H54 (cell line): ENCODE measurements at places on chromosomes 7 and 10.

- no peak for DNase-seq
Observed at GRCh38 chr10:75195035-75195763, 15.4 kb upstream of the VDAC2 start.

GRCh38 chr7:87982116-87982515, 48.1 kb downstream of the ADAM22 start:
- DNase-seq, result no peak

- no peak for DNase-seq
Observed at GRCh38 chr7:73682745-73683055, 553 bp downstream of the DNAJC30 start.

DNA sequence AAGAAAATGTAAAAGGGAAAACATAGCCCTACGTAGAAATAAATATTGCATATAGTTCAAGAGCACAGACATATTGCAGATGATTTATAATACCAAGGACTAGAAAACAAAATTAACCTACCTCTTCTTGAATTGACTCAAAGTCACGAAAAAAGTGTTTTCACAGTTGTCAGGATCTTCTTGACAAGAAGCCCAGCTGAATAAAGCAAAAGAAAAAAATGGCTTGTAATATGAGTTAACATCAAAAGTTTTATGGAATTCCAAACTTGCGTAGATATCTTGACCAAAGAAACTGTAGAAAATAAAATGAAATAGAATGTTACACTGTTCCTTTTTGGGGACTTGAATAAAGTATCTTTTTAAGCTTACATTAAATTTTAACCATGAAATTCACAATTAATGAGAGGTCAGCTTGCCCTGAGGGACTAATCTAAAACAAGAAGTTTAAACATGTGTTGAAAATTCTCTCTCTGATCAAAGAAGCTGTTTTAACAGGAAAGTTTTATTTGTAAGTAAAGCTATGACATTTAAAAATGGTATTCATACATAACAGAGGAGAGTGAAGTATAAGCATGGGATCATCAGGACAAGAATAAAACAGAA, 133.1 kb upstream of the SEMA3C start:
- no peak for DNase-seq

- no peak for DNase-seq
Observed at GRCh38 chr10:12733271-12733670, 268.2 kb downstream of the CCDC3 start.

DNA sequence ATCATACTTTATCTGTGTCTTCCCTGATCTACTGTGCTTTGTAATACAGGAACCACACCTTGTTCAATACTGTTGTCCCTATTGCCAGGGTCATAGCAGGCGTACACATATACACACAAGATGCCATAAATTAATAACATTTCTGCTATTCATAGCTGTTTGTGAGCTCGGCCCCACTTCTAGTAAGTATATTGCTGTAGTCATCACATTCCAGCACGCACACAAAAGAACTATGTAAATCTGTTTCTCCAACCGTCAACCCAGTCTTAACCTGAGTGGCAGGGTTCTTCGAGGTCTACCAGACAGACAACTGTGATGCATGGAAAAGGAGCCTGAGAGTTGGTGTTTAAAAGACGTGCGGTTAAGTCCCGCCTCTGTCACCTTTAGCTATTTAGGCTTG, 5.7 kb upstream of the CACNB2 start:
- DNase-seq, result no peak

GRCh38 chr10:109067031-109067430, 856.3 kb downstream of the XPNPEP1 start:
- DNase-seq, result no peak

DNA sequence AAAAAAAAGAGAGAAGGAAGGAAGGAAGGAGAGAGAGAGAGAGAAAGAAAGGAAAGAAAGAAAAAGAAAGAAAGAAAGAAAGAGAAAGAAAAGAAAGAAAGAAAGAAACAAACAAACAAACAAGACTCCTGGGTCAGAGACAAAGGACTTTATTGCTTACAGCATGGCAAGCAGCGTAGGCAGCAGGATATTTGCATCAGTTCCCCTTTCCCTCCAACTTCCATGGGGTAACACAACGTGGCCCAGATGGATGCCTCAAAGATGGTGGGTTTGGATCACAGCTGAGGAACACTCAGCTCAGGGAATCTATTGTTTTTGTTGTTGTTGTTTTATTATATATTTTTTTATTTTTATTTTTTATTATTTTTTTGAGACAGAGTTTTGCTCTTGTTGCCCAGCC, 128.5 kb upstream of the VKORC1L1 start:
- DNase-seq, result no peak

GRCh38 chr10:124092250-124092859, 1.0 kb downstream of the CHST15 start:
- DNase-seq, result peak; percentile 35

DNA sequence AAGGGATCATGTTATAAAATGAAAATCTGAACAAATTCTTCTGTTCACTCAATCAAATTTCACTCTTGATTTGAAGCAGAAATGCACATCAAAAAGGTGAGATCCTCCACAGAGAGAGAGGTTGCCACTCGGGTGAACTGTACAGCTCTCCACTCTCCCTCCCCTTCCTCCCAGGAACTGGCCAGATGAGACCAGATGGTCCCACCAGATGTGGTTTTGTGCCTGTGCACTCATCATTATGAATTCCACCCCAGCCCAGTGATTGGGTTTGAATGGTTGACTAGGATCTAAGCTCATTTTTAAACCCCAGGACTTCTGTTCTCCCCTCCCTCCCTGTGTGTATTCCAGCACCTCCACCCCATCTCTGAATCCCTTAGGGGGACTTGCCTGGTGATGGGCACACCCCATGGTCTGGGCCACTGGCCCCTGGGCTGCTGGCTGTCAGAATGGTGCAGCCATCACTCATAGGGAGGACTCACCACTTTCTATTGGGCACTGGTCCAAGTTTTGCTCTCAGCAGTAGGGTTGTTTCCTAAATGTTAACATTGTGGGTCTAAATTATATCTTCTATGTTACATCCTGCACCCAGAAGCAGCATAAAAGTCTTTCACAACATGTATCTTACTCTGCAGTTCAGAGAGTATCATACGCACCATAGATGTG, 393.1 kb downstream of the TNS3 start:
- no peak for DNase-seq

DNA sequence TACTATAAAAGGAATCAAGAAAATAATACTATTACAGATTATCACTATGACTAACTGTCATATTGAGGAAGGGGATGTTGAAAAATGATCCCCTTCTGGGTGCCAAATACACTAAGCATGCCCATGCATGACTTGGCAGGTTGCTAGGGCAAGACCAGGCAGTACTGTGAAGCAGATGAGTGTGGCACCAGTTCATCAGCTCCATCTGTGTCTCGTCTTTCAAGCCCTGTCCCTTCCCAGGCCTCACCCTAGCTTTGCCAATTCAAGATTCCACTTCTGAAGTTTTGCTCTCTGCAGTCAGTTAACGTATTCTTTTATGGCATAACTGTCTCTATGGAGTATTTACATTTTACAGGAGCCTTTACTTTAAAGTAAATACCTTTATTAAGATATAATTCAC, 135.6 kb upstream of the HPS1 start:
- no peak for DNase-seq

DNA sequence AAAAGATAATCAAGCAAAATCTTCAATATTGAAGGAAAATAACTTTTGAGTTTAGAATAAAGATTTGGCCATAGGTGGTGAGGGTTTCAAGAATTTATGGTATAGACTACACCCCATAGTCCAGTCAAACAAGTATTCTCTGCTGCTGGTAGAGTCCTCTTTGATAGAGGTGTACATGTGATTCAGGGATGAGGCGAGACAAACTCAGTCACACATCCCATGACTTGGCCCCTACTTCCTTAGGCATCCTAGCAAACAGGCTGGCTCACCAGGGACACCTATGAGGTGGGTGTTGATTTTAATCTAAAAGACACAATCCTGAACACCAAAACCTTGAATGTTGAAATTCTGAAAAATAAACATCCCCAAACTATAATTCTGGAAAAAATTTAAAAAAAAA, 78.1 kb upstream of the SLC25A13 start:
- DNase-seq, result no peak

- no peak for DNase-seq
Observed at GRCh38 chr10:94412449-94412848, 10.1 kb downstream of the TBC1D12 start.

- no peak for DNase-seq
Observed at GRCh38 chr10:17088118-17088806, 41.3 kb downstream of the CUBN start.

DNA sequence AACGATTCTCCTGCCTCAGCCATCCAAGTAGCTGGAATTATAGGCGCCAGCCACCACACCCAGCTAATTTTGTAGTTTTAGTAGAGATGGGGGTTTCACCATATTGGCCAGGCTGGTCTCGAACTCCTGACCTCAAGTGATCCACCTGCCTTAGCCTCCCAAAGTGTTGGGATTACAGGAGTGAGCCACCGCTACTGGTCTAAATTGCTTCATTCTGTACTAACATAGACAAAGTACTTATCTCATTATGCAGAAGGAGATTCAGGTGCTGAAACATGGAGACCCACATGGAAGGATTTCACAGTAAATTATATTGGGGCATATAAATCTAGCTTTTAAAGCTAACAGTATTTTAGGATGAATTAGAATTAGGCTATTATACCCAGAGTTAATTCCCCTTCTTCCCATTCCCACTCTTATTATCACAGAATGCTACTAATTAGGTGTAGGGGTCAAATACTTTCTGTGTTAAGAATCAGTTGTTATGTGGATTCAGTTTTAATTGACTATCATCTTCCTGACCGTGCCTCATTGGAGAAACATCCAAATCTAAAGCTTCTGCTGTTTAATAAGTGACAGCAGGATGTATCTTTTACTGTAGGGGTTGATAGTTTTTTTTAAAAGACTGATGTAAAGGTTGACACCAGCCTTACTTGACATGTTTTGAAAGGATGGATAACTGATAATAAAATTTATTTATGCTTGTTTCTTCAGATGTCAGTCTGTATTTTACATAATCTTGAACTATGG, 27.2 kb downstream of the ADK start:
- DNase-seq, result no peak

DNA sequence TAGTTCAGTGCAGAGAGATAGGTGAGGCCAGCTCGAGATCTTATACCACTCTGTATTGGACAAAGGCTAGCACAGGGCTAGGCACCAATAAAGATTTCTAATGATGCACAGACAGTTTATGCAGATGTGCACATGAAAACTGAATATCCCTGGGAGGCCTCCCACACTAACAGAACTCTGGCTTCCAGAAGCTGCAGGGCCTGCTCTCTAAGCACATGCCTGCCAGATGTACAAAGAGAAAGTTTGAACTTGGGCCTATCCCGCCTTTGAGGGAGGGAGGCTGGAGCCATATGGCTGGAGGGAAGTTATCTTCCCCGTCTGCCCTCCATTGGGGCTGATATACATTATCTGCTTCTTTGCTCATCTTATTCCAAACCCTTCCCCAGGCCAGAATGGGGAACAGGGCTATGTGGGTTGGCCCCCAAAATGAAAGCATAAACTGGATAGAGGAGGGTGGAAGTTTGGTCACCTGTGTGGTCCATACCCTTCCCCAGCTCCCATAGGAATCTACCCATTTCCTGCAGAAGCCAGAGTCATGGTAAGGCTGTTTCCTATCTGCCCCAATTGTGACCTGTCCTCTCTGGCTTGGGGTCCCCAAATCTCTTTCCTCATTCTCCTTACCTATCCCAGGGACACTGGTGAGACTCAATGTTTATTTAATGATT, 3.8 kb downstream of the KAZALD1 start:
- no peak for DNase-seq

DNA sequence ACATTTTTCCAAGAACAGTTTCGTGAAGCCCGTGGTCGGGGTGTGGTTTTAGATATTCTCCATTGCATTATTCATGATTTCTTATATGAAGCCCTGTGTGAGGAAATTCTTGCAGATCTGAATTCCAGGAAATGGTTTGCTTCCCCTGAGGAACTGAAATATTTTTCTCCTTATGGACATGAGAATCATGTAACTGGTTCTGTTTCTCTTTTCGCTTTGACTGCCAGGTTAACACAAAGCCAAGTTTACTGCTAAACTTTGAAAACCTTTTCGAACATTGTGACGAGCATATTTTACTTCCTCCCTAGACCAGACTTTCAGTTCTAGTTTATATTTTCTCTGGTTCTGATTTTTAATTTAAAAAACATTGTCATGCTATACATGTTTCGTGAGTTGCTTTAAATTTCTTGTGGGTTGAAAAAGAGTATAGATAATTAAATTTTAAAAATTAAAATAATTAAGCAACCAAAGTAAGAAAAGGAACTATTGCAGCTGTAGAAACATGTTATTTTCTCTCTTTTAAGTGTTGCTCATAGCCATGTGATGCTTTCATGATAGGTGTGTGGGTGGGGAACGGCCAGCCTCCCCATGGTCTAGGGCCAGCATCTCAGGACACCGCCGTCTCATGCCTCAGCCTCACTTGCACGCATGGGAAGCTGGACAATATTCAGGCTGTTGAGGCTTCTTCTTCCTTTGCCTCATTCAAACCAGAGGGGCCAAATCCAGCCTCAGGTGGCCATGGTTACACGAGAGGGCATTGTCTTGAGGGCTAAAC, 97.1 kb downstream of the CREB5 start:
- no peak for DNase-seq

GRCh38 chr10:119871881-119872609, 598 bp downstream of the MCMBP start:
- peak; percentile 31 for DNase-seq

- no peak for DNase-seq
Observed at GRCh38 chr7:46539892-46540483, 618.9 kb upstream of the IGFBP3 start.

- no peak for DNase-seq
Observed at GRCh38 chr10:122338609-122339441, 35.7 kb upstream of the PLEKHA1 start.

GRCh38 chr10:103254538-103255325, 9.0 kb downstream of the RPEL1 start:
- no peak for DNase-seq

GRCh38 chr7:156816943-156817572, 75.9 kb downstream of the LMBR1 start:
- no peak for DNase-seq

DNA sequence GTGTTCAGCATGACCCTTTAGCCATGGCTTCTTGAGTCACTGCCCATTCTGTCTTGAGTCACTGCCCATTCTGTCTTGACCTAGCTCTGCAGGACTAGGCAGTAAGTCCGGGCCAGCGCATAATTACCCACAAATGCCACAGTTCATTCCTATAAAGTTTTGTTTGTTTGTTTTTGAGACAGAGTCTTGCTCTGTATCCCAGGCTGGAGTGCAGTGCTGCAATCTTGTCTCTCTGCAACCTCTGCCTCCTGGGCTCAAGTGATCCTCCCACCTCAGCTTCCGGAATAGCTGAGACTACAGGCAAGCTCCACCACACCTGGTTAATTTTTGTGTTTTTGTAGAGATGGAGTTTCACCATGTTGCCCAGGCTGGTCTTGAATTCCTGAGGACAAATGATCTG, 32.7 kb upstream of the TARP start:
- DNase-seq, result peak; percentile 56

GRCh38 chr7:134836447-134836846, 57.0 kb downstream of the CALD1 start:
- no peak for DNase-seq

GRCh38 chr7:105613611-105614330, 32.5 kb upstream of the EFCAB10 start:
- DNase-seq, result no peak
